ENCODE measurements at places on chromosomes 1 and 21.

GRCh38 chr21:46216132-46216747 lies 12.3 kb downstream of the LSS start:
- no peak for DNase-seq

DNA sequence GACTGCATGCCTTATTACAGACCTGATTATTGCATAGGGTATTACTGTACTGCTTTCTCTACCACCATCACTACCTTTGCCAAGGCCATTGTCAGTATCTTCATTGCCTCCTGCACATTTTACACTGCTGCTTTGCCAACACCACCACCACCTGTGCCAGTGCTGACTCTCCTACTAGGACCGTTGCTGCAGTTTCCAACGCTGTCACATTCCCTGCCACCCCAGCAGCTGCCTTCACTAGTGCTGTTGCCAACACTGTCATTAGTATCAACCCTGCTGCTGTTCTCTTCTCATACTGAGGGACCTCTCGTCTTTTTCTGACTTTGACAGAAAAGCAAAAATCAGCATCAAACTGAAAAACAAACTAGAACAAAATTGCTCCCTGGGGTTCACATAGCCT lies 394.9 kb upstream of the B3GALT2 start:
- DNase-seq = no peak

DNA sequence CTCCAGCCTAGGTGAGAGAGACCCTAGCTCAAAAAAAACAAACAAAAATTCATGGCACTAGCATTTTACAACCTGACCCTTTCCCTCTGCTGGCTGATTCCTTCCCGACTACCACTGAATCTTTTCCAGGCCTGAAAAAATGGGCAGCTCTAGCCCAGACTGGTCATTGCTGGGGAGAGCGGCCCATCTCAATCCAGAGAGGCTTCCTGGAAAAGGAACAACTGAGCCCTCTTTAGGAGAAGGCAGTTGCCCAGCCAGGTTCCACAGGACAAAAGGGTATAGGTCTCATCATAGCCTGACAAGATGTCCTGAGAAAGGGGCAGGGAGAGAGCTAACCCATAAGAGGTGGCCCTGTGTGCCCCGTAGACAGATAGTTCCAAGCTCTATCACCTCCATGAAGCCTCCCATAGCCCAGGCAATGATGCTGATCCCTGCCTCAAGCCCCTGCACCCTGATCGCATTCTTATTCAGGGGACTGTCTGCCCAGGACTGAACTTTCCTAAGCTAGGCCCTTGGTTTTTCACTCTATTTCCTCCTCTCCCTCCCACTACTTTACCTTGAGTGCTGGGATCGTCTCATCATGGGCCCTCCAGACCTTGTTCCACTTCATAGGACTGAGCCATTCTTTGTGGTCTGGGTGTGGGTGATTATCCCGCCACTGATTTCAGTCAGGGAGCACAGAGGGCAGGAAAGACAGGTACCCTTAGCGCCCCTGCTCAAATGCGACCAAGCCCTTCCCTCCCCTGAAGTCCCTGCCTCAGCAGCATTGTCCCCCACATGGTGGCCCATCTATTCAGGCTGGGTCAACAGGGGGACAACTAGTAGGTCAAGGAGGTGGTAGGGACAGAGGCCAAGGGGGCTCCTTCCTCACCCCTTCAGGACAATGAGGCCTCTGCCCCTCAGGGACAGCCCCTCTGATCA lies 18.2 kb downstream of the RHBG start:
- DNase-seq = no peak

GRCh38 chr1:31380181-31380580 lies 7.3 kb upstream of the FABP3 start:
- DNase-seq = no peak

DNA sequence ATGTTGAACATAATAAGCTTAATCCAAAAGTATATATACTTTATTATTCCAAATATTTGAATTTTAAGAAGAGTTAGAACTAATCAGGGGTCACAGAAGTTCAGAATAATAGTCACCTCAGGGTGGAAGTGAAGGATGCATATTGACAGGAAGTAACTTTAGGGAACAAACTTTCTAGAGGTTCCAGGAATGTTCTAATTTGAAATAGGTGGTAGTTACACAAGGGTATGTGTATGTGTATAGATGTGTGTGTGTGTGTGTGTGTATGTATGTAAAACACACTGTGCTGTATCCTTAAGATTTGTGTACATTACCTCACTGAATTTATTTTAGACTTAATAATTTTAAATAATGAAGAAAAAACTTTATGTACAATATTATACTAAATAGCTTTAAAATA lies 110.4 kb downstream of the ACBD6 start:
- no peak for DNase-seq

GRCh38 chr1:227219715-227220292 lies 98.5 kb downstream of the CDC42BPA start:
- no peak for DNase-seq

- no peak for DNase-seq
These were observed 14.7 kb upstream of the PINK1 start for GRCh38 chr1:20618550-20618949.

DNA sequence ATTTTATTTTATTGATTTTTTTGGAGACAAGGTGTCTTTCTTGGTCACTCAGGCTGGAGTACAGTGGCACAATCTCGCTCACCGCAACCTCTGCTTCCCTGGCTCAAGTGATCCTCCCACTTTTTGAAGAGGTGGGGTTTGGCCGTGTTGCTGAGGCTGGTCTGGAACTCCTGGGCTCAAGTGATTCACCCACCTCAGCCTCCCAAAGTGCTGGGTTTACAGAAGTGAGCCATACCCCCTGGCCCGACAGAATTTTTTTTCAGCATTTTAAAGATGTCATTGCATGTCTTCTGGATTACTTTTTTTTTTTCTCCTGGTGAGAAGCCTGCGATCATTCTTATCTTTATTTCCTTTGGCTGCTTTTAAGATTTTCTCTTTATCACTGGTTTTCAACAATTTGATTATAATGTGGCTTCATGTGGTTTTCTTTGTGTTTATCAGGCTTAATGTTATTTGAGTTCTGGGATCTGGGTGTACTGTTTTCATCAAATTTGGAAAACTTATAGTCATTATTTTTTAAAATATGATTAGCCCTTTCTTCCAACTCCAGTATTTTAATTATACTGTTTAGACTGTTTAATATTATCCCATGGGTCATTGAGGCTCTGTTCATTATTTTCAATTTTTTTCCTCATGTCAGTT lies 23.1 kb upstream of the PTBP2 start:
- no peak for DNase-seq

DNA sequence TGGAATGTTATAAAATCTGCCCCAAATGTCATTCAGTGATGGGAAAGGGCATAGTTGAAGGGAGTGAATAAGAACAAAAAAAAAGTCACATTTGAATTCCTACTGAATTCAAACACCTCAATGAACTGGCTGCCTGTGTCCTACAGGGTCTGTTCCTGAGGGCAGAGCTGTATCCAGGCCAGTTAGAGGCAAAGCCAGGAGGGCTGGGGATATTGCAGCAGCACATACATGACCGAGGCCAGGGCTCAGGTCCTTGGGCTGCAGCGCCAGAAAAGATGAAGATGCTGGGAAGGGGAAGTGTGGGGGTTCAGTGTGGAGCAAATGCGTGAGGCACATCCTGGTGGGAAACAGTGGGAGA lies 449.2 kb downstream of the SIPA1L2 start:
- DNase-seq = no peak

DNA sequence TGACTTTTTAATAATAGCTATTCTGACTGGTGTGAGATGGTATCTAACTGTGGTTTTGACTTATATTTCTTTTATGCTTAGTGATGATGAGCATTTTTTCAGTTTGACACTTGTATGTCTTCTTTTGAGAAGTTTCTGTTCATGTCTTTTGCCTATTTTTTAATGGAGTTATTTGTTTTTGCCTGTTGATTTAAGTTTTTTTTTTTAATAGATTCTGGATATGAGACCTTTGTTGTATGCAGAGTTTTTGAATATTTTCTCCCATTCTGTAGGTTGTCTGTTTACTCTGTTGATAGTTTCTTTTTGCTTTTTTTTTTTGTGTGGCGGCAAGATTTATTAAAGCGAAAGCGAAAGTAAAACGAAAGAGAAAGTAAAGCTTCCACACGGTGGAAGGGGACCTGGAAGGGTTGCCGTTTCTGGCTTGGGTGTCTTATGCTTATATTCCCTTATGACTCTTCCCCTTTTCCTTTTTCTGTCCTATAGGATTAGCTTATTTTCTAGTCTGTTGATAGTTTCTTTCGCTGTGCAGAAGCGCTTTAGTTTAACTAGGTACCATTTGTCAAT lies 67.6 kb downstream of the TBX19 start:
- DNase-seq = peak; percentile 49

GRCh38 chr1:192261476-192261875 lies 55.3 kb upstream of the RGS21 start:
- DNase-seq = no peak

GRCh38 chr1:5481889-5482288 lies 510.3 kb downstream of the NPHP4 start:
- DNase-seq = no peak

- DNase-seq = no peak
These were observed 31.2 kb downstream of the PCSK9 start for GRCh38 chr1:55070293-55071164.

DNA sequence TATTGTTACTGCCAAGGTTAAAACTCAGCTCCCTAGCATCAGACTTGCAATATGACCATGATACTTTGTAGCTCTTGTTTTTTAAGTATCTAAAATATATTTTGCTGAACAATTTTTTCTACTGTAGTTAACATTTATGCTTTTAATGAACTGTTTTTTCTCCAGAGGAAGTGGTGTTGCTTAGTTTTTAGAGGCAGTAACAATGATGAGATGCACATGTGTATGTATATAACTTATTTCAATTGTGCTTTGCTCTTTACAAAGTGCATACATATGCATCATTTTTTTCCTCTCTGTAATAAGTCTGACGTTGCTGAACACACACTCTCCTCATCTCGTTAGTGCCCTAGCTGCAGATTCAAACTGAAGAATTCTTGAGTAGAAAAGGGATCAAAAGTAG lies 418.8 kb downstream of the ZP4 start:
- DNase-seq = no peak

- DNase-seq = no peak
These were observed 993 bp downstream of the DDX59 start for GRCh38 chr1:200668514-200669313.

GRCh38 chr1:78565393-78565792 lies 54.9 kb upstream of the IFI44L start:
- no peak for DNase-seq

DNA sequence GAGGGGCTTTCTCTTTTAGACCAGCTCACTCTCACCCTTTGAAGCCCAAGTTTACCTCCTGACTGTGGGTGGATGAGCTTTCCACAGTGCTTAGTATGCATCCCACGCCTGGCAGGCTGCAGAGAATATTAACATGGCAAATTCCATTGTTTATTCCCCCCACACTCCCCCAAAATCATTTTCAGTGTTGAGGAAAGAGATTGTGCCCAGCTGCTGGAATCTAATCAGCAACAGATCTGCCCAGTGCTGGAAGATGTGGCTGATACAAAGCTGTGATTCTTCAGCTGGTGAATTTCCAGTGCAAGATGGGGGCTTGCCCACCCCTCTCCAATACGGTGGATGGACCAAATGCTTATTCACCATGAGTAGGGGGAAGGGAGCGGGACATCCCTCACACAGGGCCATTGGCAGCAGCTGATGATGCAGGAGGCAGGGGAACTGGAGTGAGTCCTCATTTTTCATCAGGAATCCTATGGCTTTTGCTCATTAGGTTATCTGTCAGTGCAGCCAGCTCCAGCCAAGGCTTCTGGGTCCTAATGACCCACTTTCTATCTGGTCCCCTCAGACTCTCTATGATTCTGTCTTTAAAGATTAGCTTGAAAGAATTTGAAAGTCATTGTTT lies 39.7 kb upstream of the KCNA3 start:
- DNase-seq = no peak

DNA sequence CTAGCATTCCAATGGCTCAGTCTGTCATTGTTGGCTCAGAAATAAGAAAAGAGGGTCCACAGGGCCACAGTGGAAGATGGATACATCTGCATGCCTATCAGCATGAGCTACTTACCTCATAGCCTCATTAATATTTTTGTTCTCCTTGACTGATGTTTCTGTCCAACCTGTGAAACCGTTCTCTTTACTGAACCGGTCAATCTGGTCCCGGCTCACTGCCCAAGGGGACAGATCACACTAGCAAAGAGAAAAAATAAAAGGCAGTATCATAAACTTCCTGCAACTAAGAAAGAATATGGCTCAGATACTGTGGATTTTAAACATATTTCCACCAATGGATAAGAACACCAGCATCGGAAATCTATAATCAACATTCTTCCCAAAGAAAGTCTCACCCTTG lies 4.7 kb downstream of the RAB29 start:
- DNase-seq = no peak

- peak; percentile 47 for DNase-seq
These were observed 282.5 kb downstream of the VAV3 start for GRCh38 chr1:107682467-107682866.

DNA sequence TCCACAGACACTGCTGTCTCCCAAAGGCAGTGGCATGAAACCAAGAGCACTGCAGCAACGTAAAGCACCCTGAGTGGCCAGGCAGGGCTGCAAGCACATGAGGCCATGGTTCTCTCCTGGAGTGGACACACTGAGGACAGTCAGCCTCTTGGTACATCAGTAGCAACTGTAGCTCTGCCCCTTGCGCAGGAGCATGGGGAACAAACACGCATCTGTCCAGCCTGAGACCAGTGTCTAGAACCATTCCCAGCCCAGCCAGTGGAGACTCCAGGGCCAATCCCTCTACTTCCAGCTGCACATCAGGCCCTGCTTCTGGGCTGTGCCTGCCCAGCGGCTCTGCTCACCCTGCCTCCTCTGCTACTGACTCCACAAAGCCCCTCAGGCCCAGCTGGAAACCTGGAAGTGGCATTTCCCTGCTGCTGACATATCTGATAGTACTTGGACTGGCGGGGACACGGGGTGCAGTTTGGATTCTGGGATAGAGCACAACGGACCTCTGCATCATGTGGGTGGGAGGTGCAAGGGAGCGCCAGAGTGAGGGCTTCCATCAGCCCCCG lies 49.0 kb downstream of the TOR1AIP2 start:
- no peak for DNase-seq

DNA sequence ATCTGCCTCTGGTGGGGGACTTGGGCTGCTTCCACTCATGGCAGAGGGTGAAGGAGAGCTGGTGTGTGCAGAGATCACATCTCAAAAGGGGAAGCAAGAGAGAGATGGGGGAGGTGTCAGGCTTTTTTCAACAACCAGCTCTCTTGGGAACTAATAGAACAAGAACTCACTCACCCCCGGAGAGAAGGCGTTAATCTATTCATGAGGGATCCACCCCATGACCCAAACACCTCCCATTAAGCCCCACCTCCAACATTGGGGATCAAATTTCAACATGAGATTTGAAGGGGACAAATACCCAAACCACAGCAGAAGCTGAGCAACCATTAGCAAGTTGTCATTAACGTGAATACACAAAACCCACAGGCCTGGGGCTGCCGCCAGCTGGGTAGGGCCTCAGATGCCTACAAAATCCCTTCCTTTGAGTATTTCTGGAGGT lies 12.0 kb upstream of the VWA5B1 start:
- DNase-seq = peak; percentile 38

- no peak for DNase-seq
These were observed 220.0 kb downstream of the PAPPA2 start for GRCh38 chr1:176682830-176683535.
